AG09319 (cell line): ENCODE measurements at places on chromosomes 3 and 15.
A peak's percentile ranks its signal among the peaks of the same experiment; 100 is the strongest.

- DNase-seq = no peak
Observed at GRCh38 chr15:85389306-85389650, 8.9 kb downstream of the AKAP13 start.

DNA sequence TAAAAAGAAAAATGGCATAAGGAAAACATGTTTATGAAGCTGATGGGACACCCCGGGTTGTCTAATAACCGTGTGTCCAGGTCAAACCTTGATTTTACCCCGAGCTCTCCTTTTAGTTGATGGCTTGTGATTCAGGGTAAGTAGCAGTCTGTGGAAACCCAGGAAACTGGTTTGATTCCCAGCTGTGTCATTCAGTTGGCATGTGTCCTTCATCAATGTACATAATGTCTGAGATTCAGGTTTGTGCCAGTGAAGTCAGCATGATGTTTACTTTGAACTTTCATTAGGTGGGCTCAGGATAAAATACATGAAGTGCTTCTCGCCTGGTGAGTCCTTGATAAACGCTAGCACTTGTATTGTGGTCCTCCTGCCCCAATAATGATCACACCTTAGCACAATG, 4.3 kb upstream of the COPG1 start:
- no peak for DNase-seq

DNA sequence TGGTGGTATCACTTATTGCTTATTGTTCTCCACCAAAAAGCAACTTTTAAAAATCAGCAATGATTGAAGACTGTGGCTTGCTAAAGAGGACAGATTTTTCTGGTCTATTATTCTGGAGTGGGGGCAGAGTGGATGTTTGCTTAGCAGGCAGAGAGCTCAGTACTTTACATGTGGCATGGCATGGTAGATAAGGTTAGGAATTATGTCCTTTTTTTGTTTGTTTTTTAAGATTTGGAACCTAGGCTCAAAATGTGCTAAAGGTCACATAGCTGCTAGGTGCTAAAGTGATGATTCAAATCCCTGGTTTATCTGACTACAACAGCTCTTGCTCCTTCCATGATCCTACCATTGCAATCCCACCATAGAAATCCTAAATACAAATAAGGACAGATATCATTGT, 331.0 kb upstream of the ADAMTS9 start:
- no peak for DNase-seq

DNA sequence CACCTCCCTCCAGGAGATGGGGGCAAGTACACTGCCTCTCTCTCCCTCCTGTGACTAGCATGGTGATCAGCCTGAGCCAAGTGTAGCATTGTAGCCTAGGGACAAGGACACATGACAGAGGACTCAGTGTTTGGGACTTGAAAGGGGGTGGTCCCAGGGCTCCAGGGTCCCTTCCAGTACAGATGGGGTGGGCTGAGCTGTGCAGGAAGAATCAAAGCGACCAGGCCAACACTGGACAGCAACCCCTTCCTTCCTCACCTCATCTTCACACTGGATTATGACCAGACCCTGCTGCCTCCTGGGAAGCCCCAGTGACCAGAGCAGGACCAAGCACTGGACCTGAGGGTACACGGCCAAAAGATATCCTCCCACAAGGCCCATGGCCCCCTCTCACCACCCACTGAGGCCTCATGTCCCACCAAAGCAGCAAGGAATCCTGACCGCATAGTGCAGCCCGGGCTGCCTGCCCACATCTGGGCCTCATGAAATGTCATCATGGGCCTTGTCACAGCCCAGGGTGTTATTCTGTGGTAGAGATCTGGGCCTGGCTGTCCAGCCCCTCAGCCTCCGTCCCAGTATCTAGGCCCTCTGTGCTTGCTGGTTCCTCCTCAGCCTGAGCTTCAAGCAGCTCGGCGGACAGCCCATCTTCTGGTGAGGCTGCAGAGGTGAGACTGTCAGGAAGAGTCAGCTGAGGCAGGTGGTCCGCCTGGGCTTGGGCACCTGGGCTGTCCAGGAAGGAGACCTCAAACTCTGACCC, 9.5 kb downstream of the GORASP1 start:
- no peak for DNase-seq

- DNase-seq = no peak
Observed at GRCh38 chr3:124277144-124277890, 285.4 kb upstream of the ROPN1 start.

DNA sequence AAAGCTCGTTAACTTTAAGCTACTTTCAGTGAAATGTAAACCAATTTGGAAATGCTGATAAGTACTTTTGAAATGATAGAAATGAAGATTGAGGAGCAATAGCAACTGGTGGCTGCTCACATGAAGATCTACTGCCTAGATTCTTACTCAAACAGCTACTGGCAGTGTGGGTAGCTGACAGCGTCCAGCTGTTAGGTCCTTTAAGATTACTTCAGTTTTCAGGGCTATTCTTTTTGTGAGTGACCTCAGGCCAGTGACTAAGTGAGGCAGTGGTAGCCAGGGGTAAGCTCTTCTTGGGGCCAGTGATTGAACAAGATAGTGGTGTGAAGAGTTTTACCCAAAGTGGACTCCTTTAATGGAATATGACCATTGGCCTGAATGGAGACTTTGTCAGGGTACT, 41.3 kb downstream of the NECTIN3 start:
- no peak for DNase-seq

DNA sequence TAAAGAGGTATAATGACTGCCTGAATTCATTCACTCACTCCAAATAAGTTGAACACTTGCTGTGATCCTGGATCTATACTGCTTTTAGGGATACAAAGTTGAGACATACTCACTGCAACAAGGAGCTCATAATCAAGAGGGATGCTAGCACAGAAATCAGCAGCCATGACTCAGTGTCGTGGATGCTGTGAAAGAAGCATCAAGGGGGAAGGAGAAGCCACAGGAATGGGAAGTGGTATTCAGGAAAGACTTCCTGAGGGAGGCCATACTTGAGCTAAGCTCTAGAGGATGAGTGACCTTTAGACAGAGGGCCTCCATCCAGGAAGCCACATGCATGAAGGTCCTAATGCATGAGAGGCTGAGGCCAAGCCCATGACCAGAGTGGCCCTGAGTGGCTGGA, 245.7 kb upstream of the RORA start:
- DNase-seq = no peak

- DNase-seq = no peak
Observed at GRCh38 chr3:127610105-127610504, 11.9 kb downstream of the MCM2 start.

GRCh38 chr15:76682833-76683232, 222.3 kb downstream of the SCAPER start:
- DNase-seq = no peak

DNA sequence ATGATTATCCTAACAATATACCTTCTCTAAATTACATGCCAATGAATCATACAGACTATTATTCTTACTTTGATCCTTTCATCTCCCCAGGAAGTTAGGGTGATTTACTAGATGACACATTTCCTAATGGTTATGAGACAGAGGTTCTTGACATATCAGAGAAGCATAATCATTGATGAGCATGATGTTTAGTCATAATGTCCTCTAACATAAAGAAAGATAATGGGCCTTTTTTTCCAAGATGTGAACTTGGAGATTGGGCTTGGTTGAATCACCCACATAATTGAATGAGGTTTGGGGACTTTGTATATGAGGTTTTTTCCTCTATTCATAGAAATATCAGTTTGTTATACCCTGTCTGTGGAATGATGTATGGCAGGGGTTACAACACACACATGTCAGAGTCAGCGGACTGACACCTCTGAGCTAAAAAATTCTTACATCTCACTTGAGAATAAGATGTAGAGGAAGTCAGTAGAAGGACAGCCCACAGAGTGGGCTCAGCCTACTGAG, 69.7 kb upstream of the DCBLD2 start:
- no peak for DNase-seq

DNA sequence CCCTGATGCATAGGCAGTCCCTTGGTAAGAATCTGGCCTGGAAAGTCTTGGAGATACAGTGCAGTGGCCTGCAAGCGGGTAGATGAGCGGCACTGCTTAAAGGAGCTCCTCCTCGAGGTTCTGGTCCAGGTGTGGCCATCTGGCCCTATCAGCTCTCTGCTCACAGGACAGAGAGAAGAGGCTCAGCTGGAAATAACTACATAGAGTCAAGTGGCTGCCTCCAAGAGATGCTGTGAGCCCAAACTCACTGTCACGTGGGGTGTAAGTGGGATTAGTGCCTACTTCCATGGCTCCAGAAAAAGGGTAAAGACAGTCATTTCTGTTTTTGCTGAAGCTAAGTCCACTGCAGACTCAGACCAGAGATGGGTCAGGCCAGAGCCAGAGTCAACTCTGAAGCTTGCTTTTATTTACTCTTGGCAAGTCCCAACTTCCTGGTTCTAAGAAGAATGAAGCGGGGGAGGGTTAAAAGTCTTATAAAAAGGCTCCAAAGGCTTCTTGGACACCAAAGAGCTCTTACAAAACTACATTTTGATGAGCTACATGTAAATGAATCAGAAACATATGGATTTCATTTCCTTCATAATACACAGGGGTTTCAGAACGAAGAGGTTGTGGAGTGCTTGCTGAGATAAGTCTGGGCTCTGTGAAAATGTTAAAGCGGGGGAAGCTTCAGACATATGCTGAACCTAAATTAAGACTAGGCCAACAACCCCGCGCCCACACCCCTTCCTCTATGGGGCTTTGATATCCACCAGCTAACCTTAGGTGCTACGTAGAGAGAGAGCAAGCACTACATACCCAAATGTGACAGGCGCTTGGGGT, 77.1 kb downstream of the PDZRN3 start:
- peak; percentile 94 for DNase-seq

GRCh38 chr3:13115991-13116390, 42.8 kb upstream of the IQSEC1 start:
- no peak for DNase-seq

- no peak for DNase-seq
Observed at GRCh38 chr15:33460166-33460805, 149.5 kb downstream of the RYR3 start.

DNA sequence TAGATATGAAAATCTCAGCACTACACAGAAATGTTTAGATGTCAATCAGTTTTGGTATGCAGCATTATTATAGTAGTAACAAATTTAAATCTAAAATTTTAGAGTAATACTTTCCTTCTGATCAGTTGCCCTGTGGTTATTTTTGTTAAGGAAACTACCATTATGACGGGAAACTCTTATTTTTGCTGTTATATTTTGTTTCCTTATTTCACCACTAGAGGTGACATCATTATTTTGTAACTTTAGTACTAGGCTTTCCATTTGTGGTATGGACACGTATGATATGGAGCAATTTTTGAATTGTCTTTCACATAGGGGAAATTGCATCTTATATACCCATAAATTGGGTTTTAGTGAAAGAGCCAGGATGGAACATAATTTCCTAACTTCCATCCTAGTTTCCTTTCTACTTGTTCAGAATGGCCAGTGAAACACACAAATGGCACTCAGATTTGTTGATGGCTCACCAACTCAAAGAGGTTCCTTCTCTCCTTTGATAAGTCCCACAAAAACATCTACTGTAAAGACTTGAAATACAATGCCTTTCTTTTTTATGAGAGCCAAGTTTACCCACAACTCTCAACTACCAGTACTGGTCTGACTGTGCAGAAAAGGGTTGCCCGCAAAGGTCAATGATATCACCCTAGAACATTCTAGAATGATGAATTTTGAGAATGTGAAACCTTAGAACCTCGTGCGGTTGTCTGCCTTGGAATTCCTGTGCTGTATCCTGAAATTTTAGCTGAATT, 19.4 kb upstream of the PPP4R2 start:
- DNase-seq = no peak

- DNase-seq = no peak
Observed at GRCh38 chr3:160038862-160039562, 50.4 kb downstream of the IL12A start.

GRCh38 chr3:137084586-137084985, 126.8 kb downstream of the IL20RB start:
- DNase-seq = no peak

DNA sequence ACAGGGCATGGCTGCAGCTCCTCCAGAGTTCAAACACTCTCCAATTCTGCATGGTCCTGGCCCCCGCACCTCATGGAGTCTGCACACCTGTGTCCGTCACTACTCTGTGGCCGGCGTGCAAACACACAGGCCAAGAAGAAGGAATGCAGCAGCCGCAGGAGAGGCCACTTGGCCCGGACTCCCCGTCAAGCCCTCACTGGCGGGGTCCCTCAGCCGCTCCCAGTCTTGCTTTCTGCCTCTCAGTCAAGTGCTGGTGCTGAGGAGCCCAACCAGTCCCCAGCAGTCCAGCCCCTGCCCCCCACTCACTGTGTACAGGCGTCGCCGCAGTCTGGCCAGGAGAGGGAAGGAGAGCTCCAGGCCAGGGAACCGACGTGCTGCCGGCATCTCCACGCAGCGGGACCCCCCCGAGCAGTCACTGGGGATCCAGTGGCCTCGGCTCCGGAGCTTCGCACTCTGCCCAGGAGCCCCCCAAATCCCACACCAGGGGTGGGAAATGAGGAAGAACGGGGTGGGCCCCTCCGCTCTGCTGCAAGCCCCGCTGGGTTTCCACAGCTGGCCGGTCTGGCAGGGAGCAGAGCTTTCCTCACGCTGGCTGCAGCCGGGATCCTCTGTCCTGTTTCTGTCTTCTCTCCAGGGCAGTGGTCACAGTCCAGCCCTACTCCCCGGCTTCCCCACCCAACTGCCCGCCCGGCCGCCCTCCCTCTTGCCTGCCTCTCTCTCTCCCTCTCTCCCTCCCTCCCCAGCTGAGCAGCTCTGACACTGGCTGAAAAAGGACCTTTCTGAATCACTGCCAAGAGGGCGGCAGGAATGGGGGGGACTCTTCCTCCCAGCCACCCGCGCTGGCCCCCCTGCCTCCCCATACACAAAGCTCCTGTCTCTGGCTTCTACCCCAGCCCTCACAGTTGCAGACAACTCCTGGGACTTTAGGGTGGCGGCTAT, 16.0 kb downstream of the TNK2 start:
- DNase-seq = no peak

- DNase-seq = no peak
Observed at GRCh38 chr15:59298225-59298853, 74.3 kb downstream of the MYO1E start.

GRCh38 chr15:66879531-66880368, 177.7 kb downstream of the SMAD6 start:
- DNase-seq = no peak

DNA sequence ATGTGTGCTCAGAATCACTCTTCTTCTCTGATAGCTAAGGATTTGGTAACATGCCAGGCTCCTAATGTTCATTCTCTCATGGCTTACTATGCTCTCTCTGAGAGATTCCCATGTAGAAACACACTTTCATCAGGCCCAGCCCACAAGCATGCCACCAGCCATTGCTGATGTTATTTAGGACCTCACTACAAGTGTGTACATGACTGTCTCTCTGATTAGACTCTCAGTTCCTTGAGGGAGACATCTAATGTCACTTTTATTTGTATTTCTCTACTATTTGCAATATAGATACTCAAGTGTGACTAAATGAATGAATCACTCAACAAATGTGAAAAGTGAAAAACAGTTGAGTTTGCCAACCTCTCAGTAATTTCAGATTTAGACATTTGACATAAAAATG, 84.3 kb upstream of the ARL6 start:
- DNase-seq = no peak

- no peak for DNase-seq
Observed at GRCh38 chr3:165638034-165638433, 199.2 kb downstream of the BCHE start.

GRCh38 chr3:126358038-126358815, 1.0 kb upstream of the KLF15 start:
- no peak for DNase-seq
